ENCODE measurements at places on chromosomes 11 and 22. TPM values are rescaled to one million over a fixed set of nuclear protein-coding genes. Genes with fewer than 3 reads are reported as not detected.

Gene CARD10
- total RNA-seq, result 8.3 TPM

Gene LRP4
- 20.3 TPM for total RNA-seq

Gene KCNJ11
- 27.7 TPM for total RNA-seq

Gene CFAP300
- 0.38 TPM for total RNA-seq

Gene PHETA2
- 4.2 TPM for total RNA-seq

Gene TBX10
- total RNA-seq, result 0.51 TPM

Gene C11orf97
- not detected for total RNA-seq

Gene TMEM45B
- total RNA-seq, result not detected

Gene P4HA3
- total RNA-seq, result not detected

Gene GLB1L2
- total RNA-seq, result 0.30 TPM

Gene EMID1
- total RNA-seq, result 0.32 TPM

Gene ASPHD2
- not detected for total RNA-seq

Gene MRGPRE
- total RNA-seq, result 0.16 TPM

Gene C2CD3
- total RNA-seq, result 9.1 TPM

Gene IFITM10
- total RNA-seq, result 1.1 TPM

Gene CLMP
- total RNA-seq, result 6.0 TPM

Gene IGSF9B
- total RNA-seq, result 38.9 TPM

Gene PDE3B
- 5.3 TPM for total RNA-seq

GRCh38 chr11:94271885-94272372, 32.5 kb upstream of the IZUMO1R start:
- DNase-seq, result no peak

DNA sequence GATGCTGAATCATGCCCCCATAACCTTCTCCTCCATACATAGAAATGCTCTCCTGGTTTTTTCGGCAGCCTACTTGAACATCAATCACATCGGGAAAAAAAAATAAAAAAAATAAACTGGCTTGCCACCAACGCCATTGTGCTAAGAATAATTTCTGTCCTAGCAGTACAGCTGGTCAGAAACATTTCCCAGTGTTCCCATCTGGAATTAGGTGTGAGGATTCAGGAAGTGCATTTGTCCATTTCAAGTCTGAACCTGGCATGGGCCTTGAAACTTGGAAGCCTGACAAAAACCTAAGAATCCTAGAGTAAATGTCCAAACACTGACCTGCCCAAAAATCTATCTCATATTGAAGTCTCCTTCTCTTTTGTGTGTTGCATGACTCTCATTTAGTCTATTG, 16.6 kb upstream of the NAV2 start:
- no peak for DNase-seq

DNA sequence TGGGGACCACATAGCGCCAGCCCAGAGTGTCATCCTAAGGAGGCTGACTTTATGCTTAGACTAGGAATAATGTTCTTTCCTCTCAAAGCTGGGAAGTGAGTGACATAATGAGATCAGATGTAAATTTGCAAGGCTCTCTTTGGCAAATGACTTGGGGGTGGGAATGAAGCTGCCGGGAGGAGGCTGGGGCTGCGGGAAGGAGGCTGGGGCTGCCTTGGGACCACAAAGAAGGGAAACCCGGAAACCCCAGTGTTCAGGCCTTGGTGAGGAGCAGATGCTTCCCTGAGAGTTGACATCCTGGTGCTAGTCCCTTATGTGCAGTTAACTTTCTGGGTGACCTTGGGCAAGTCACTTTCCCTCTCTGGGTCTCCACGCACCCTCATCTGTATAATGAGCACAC, 182.0 kb downstream of the CHST1 start:
- no peak for DNase-seq

DNA sequence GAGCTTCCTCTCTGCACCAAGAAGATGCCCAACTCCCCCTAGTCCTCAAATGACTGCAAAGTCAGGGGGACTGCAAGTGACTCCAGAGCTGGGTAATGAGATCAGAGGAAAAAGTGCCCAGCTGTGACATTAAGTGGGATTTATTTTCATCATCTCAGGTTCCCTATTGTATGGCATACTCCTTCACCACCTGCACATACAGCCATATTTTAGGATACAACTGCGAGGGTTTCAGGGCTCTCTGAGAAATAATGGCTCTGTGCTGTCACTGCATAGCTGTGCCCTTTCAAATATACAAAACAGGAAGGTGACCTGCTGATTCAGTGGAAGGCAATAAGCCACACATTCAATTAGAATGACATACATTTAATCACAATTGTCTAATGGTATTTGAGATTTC, 45.6 kb upstream of the PLET1 start:
- no peak for DNase-seq

GRCh38 chr22:28759861-28760560, 12.5 kb upstream of the CCDC117 start:
- DNase-seq, result no peak

- DNase-seq, result no peak
These were observed 16.1 kb upstream of the SYT7 start for GRCh38 chr11:61596990-61597389.

- no peak for DNase-seq
These were observed 18.1 kb downstream of the DRD4 start for GRCh38 chr11:655036-655726.

GRCh38 chr22:31344578-31345330, 1.4 kb downstream of the PATZ1 start:
- peak; percentile 50 for DNase-seq

DNA sequence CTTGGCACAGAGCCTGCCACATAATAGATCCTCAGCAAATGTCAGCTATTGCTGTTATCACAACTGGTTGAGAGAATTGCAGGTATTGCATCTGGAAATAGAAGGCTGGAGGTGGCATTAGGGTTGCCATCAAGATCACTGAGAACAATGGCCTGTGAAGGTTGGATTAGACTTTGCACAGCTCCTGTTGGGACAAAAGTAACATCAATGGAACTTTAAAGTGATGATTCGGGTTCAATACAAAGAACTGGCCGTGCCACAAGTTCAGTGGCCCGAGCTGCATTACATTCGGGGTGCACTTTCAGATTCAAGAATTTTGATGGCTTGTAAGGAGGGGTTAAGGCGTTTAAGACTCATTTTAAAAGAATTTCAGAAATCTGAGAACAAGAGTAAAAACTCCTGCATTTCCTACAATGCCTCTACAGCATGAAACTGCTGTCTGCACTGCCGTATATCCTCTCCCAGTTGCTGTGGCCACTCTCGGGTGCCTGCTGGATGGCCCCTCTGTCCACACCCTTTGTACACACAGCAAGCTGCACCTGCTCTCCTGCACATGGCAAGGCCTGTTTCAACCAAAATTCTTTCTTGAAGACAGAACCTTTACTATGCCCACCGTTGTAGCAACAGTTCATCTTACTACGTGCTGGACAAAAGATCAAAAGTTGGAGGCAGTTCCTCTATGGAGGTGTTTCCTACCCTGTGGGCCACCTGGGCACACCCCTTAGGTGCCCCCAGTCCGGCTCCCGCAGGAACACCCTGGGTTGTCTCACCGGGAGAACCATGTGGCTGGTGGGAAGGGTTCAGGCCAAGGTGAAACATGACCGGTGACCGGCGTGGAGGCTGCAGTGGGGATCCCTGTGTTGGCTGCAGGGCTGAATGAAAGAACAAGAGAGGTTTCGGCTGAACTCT, 17.5 kb upstream of the SHANK2 start:
- no peak for DNase-seq

DNA sequence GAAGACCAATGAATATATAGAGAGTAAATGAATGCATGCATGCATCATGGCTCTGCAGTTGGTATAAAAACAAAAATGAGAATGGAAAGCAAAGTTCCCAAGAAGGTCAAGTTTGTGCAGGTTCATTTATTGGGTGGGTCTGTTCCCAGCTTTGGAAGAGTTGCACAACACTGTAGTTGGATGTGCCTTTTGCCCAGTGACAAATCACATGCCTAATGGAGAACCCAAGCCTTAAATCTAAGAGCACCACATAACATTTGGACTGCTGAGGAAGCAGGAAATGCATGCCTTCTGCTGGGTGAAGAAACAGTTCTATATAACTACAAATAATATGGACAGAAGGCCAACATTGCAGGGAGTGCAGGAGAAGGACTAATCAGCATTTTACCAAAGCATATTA, 30.6 kb downstream of the PRCP start:
- no peak for DNase-seq

GRCh38 chr11:315516-315994, 1.7 kb downstream of the IFITM1 start:
- peak; percentile 40 for DNase-seq

- peak; percentile 38 for DNase-seq
These were observed 3.1 kb upstream of the IL17REL start for GRCh38 chr22:50015451-50016307.

GRCh38 chr11:70456921-70457532, 58.7 kb downstream of the CTTN start:
- DNase-seq, result no peak

- no peak for DNase-seq
These were observed 73.7 kb downstream of the DGCR2 start for GRCh38 chr22:19048531-19048930.

DNA sequence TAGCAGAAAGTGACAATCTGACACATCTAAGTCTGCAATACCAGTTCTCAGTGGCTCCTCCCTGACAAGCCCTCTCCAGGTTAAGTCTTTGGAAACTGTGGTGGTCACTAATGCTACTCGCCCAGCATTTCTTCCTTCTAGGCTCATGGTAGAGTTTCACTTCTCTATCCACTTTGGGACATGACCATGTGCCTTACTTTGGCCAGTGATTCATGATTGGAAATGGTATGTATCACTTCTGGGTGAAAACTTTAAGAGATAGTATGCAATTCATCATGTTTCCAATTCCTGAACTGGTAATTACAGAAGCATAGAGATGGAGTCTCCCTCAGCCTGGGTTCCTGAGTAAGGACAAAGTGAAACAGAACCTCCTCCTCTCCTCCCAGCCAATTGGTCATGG, 151.5 kb upstream of the LMO1 start:
- no peak for DNase-seq

- peak; percentile 68 for DNase-seq
These were observed 195.3 kb downstream of the BRD1 start for GRCh38 chr22:49632199-49633009.

DNA sequence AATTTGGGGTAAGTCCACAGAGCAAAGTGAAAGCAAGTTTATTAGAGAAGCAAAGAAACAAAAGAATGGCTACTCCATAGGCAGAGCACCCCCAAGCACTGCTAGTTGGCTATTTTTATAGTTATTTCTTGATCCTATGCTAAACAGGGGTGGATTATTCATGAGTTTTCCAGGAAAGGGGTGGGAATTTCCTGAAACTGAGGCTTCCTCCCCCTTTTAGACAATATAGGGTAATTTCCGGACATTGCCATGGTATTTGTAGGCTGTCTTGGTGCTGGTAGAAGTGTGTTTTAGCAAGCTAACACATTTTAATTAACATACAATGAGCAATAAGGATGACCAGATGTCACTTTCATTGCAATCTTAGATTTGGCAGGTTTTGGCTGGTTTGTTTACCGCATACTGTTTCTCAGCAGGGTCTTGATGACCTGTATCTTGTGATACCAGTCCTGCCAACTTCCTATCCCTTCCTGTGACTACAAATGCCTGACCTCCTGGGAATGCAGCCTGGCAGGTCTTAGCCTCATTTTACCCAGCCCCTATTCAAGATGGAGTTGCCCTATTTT, 937 bp upstream of the C1QTNF6 start:
- no peak for DNase-seq

- DNase-seq, result no peak
These were observed 64.7 kb downstream of the SLC1A2 start for GRCh38 chr11:35354644-35355043.

DNA sequence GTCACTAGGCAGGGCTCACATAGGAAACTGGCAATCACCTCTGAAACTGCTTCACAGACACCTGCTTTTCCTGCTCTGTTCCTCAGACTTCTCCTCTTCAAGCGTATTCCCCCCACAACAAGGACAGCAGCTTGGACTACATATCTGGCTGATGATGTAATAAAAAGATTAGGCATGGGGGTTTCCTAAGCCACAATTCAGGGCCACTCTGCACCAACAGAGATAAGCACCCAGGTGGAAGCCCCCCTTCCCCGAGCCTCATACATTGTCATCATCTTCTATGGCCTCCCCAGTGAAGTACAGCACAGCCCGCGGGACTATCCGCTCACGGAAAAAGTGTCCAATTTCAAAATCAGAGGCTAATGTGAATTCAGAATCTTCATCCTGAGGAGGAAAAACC, 25.0 kb upstream of the PHLDA2 start:
- no peak for DNase-seq

GRCh38 chr11:40602866-40603552, 856.4 kb downstream of the LRRC4C start:
- DNase-seq, result no peak

DNA sequence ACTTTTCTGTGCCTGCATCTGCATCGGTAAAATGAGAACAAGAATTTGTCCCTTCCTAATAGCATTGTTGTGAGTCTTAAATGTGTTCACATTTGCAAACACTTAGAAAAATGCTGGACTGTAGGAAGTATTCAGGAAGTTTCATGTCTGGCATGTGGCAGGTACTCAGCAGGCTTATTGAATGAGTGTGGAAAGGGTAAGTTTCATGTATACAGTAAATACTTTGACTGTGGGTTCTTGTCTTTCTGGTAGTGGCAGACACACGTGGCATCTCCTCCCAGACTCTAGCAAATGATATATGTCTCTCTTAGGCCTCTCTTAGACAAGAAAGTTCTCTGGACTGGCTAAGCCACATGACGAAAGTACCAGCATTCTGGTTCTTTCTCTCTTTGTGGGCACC, 179.2 kb downstream of the C11orf91 start:
- DNase-seq, result no peak

DNA sequence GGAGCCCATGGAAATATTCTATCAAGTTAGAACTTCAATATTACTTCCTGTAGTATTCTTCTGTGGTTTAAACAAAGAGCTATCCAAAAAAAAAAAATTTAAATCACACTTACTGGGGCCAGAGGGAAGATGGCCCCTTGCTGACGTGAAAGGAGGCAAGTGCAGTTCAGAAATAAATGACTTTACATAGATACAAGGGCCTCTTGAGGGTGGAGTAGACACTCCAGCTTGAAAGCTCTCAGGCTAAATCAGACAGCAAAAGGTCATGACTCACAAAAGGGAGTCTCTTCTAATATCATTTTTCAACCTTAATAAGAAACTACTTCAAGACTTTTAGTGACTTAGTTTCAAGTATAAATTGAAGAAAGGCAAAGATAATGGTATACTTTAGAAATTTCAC, 1160.3 kb downstream of the FAM181B start:
- no peak for DNase-seq

DNA sequence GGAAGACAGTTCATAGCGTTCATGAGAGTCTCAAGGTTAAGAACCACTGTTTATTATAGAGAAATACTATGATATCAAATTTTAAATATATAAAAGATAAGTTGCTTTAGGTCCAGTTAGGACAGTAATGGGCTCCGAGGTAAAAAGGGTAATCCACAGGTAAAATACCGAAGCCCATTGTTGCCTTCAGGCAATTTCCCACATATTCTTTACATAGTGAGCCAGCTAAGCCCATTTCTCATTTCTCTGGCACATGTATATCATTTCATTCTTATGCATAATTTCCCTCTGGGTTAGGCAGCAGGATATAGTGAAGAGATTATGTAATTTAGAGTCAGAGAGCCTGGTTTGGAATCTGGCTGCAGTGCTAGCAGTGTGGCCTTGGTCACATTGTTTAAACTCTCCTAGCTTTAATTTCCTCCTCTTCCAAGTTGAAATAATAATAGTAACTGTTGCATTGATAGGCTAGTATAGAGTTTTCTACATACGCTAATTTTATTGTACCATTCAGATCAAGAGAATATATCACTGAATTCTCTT, 7.6 kb upstream of the POU2AF1 start:
- no peak for DNase-seq

Data from Right ventricle myocardium superior (tissue), 1 donor.